SK-N-DZ (cell line): ENCODE measurements at places on chromosomes 13 and 19.
A peak's percentile ranks its signal among the peaks of the same experiment; 100 is the strongest.

- DNase-seq, result no peak
Measured at GRCh38 chr13:29008296-29008695, 188.2 kb downstream of the MTUS2 start.

- DNase-seq, result no peak
Measured at GRCh38 chr13:113783966-113784644, 25.1 kb downstream of the TMEM255B start.

GRCh38 chr13:34038541-34039068 lies 220.7 kb downstream of the RFC3 start:
- no peak for DNase-seq

DNA sequence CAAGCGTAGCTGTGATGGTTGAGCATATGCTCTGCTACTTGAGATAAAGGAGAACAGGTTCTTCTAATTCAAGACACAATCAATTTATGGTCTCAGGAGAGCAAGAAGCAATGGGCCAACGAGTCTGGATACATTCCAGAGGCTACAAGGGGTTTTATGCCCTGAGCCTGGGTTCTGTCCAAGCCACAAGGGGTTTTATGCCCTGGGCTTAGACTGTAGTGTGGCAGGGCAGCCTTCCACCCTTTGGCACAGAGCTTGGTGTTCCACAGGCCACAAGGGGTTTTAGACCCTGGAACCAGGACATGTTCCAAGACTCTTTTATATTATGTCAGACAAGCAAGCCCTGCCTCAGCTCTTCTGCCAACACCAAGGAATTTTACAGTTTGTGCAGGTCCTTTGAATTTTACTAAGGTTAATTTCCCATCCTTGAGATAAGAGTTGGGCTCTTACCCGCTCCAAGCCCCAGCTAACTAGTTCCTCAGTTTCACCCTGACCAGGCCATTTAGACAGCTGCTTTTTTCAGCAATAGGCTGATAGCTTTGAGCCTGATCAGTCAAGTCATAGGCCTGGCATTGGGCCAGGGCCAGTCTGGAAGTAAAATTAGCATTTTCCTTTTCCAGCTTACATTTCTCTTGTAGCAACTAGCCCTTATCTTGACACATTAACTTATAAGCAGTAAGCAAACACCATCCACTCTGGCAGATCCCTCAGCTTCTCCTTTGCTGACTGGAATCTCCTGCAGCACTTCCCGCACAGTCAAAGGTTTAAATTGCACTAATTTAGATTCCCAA lies 95.0 kb downstream of the ZNF737 start:
- DNase-seq, result no peak

DNA sequence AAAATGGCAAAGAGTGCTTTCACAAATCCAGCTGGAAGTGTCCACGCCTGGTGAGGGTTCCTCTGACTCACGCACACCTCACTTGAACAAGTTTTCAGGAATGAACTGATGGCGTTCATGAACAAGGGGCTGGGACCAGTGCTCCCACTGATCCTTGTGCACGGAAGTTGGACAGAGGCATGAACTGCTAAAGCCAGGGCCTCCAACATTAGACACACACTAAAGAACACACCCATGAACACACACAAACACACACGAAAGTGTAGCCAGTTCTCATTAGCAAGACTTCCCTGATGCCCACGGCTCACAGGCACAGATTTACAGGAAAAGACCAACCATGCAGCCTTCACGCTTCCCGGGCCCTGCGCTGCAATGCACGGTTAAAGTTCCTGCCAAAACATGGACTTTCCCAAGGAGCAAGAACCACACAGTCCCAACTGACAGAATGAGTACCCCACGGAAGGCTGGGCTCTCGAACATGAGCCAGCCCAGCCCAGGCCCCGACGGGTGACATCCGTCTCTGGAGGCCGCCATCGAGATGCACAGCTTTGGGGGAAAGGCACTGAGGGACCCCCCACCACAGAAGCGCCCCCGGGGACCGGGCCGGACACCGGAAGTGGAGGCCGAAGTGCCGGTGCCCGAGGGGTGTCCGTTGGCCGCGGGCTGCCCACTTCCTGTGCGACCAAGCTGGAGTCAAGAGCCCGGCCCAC lies 808 bp downstream of the DNMT1 start:
- DNase-seq, result peak; percentile 7

GRCh38 chr13:24223341-24224231 lies 63.1 kb downstream of the SPATA13 start:
- no peak for DNase-seq

GRCh38 chr13:90545070-90545840 lies 802.2 kb upstream of the MIR17HG start:
- DNase-seq, result no peak

GRCh38 chr19:44553478-44554171 lies 24.1 kb upstream of the CEACAM20 start:
- DNase-seq, result no peak

DNA sequence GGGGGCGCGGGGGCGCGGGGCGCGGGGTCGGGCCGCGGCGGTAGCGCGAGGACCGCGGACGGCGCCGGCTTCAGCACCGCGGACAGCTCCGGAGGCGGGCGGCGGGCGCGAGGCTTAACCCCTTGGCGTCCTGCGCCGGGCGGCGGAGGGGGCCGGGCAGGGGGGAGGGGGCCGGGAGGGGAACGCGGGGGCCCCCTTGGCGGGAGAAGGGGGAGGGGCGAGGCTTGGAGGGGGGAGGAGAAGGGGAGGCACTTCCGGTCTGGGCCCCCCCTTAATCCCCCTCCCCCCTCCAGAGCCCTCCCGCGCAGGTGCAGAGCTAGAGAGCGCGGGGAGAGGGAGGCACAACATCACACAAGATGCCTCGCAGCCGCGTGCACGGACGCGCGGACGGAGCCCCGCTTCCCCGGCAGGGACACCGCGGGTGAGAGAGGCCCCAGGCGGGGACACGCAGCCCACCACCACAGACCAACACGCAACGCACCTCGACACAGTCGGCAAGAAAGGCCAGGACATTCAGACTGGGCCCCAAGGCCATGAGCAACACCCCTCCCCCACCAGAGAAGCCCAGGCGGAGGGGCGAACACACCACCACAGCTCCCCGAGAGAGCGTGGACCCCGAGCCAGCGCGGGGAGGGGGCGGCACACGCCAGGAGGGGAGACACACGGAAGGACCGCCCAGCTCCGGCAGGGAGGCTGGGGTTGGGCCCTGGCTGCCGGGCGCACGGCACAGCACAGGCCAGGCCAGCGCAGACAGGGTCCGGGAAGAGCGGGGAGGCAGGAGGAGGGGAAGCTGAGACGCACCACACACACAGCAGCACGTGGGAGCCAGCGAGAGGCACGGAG lies 24.1 kb downstream of the SHANK1 start:
- DNase-seq, result peak; percentile 73

DNA sequence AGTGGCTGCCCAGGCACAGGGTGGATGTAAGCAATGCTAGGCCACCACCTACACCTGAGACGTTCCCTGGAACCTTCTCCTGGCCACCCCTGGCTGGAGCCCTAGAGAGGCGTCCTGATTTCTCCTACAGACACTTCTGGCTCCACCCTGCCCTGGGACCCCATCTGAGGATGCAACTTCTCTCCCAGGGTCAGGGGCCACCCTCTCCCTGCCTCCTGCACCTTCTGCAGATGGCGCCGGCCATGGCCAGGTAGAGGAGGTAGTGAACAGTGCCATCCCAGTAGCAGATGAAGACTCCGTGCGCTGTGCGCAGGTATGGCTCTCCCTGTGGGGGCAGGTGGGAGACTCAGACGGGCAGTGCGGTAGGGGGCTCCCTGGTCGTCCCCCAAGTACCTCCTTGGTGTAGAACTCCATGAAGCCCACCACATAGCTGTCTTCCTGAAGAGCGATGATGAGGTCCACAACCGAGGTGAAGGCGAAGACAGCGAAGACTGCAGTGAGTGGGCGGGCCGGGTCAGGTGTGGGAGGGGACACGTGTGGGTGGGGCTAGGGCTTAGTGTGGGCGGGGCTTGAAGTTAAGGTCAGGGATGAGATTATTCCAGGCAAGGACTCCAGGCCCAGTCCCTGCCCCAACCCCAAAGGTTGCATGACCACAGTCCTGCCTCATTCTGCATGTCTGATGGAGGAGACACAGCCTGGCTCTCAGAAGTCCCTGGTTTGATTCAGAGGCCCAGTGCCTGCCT lies 3.0 kb downstream of the TM6SF2 start:
- no peak for DNase-seq

DNA sequence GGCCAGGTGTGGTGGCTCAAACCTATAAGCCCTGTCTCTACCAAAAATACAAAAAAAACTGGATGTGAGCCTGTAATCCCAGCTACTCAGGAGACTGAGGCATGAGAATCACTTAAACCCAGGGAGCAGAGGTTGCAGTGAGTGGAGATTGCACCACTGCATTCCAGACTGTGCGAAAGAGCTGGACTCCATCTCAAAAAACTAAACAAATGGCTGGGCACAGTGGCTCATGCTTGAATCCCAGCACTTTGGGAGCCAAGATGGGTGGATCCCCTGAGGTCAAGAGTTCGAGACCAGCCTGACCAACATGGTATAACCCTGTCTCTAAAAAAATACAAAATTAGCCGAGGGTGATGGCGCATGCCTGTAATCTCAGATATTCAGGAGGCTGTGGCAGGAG lies 34.9 kb upstream of the ZNF83 start:
- DNase-seq, result no peak

DNA sequence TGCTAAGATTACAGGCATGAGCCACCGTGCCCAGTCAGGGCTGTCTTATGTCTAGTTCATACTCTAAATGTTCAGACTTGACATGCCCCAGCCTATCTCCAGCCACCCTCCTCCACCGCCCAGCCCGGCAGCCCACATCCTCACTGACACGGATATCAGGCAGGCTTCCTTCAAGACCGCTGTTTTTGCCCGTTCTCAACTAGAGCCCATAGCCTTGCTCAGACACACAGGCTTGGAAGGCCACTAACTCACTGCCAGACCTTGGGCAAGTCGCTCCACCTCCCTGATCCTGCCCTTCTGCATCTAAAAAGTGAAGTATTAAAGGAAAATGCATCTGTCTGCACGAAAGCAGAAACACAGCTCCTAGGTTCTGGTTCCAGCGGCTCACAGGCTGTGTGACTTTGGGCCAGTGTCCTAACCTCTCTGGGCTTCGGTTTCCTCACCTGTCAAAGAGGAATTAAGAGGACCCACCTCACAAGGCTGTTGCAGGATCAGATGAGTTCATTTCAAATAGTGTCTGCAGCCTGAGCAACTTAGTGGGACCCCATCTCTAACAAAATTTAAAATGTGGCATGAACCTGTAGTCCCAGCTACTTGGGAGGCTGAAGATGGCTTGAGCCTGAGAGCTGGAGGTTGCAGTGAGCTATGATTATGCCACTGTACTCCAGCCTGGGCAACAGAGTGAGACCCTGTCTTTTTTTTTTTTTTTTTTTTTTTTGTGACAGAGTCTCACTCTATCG lies 14.5 kb upstream of the CERS4 start:
- no peak for DNase-seq

- peak; percentile 8 for DNase-seq
Measured at GRCh38 chr13:91529739-91530482, 131.5 kb downstream of the GPC5 start.

DNA sequence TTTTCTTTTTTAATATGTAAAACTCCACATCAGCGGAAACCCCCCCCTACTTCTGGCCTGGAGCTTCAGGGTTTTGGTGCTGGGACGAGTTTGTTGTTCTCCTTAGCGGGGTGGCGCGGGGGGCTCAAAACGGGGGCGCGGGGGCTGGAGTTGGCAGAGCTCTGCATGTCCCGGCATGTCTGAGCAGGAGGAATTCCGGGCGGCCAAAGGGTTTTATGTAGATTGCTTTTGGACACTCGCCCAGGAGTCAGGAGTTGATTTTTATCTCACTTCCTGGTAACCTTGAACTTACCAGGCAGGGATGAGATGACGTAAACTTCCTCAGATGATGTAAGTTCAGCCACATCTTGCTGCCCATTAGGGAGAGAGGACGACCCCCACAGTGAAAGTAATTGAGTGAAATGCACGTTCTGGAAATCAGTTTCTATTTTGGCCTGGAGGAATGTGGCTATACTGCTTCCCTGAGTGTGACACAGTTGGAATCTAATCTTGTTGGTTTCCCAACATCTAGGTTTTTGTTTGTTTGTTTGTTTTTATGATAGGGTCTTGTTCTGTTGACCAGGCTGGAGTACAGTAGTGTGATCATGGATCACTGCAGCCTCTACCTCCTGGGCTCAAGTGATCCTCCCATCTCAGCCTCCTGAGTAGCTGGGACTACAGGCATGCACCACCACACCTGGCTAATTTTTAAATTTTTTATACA lies 21.0 kb upstream of the GDF15 start:
- peak; percentile 60 for DNase-seq

DNA sequence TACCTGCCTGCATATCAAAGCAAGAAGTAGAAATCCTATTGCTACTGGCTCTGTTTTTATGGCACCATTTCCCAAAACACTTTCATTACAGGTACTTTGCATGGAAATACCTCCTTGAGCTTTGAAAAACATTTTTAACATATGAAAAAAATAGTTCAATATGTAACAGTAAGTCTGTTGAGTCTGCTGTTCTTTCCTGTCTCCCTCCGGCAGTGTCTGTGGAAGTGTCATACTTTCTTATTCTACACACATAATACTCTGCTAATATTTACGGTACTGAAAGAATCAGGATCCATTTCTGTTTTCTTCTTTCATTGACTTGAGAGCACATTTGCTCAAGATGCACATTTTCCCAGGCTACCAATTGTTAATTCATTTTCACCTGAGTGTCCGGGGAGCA lies 8.2 kb upstream of the SERTM1 start:
- DNase-seq, result no peak

DNA sequence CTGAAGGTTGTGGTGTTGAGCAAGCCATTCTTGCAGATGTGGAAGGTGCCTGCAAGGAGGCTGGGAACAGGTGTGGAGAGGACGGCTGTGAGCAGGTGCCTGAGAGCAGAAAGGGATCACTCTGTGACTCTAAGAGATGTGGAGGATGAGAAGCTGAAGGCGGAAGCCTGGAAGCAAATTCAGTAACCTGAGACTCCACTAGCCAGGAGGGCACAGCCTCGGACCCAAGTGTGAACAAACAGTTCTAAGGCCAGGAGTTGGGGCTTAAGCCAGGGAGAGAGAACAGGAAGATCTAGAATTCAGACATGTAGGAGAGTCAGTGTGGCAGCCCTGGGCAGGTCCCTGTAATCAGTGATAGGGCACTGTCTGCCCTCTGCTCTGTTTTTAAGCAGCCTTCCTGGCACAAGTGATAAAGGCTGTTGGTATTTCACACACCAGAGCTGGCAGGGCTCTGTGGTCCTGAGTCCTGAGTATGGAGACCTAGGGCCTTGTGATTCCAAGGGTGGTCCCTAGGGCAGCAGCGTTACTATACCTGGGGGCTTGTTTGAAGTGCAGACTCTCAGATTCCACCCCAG lies 131.3 kb downstream of the SLC7A1 start:
- no peak for DNase-seq

DNA sequence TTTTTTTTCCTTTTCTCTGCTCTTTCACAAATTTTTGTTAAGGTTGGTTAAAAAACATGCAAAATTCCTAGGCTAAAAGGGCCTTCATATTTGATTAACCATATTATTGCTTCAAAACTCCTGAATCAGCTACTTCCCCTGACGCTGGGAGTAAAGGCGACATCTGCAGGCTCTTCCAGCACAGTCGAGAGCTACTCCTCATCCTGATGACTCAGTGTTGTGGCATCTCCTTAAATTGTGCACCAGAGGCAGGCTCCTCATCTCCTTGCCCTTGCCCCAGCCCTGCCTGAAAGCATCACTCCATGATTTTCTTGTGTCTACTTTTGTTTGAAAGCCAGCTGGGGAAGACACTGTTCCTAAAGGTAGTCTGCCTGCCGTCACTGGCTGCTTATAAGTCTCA lies 24.5 kb upstream of the SOX1 start:
- DNase-seq, result no peak

- no peak for DNase-seq
Measured at GRCh38 chr13:66509175-66509574, 721.0 kb downstream of the PCDH9 start.
